ENCODE measurements at places on chromosomes 16 and 17.

DNA sequence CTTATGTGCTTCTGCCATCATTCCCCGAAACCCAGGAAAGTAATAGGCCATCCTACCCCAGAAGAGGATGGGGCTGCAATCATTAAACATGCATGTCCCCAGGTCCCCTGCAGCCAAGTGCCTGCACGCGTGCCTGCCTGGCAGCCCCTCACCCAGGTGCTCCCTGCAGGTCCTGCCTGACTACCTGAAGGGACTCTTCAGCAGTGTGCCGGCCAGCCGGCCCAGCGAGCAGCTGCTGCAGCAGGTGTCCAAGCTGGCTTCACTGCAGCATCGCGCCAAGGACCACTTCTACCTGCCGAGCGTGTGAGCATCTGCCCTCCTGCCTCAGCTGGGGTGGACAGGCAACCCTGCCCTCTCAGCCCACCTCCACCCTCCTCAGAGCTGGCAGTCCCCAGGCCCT lies 16.2 kb upstream of the ALKBH5 start:
- DNase-seq, result no peak

- no peak for DNase-seq
Measured at GRCh38 chr16:88466175-88466862, 13.2 kb downstream of the ZFPM1 start.

- no peak for DNase-seq
Measured at GRCh38 chr17:48027322-48027981, 10.1 kb downstream of the COPZ2 start.

DNA sequence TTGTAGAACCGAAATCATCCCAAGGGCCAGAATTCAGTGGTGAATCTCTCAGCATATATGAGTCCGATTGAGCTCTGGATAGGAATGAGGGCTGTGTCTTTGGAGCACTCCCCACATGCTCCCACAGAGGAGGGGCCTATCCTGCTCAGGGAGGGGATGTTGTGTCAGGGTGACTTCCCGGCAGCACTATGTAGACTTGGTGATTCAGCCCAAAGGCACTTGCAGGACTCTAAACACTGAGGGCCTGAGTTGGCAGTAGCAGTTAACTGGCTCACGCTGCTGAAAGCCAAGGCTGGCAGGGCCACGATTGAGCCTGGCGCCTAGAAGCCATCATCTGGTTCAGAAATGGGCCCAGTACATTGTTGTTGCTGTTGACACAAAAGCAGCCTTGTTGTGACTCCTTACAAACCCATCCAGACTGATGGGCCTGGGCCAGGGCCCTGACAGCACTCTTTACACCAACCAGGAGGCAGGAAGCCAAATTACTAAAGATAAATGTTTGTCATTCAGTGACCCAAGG lies 31.9 kb downstream of the NMT1 start:
- peak; percentile 47 for DNase-seq

- DNase-seq, result no peak
Measured at GRCh38 chr17:53924530-53925455, 102.1 kb downstream of the KIF2B start.

DNA sequence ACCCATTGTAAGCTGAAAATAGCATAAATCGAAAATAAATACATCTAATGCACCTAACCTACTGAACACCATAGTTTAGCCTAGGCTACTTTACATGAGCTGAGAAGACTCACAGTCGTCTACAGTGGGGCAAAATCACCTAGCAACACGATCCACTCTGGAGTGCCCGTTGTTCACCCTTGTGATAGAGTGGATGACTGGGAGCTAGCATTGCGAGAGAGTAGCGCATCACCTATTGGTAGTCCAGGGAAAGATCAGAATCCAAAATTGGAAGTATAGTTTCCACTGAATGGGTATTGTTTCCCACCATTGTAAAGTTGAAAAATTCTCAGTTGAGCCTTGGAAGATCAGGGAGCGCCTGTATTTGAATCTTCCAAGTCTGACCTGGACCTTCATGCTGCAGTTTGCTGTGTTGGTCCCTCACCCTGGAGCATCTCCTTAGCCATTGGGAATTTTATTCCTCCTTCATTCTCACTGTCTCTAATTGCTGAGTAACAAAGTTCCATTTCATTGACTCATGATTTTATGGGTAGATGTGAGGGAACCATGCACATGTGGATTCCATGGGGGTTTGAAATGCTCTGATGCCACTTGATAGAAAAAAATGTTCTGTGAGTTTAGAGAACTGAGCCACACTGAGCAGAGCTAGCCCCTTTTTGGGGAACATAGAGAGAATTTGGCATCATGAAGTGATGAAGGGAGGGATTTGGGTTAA lies 19.6 kb downstream of the AKAP1 start:
- no peak for DNase-seq

GRCh38 chr16:78494674-78495073 lies 395.2 kb downstream of the WWOX start:
- no peak for DNase-seq

DNA sequence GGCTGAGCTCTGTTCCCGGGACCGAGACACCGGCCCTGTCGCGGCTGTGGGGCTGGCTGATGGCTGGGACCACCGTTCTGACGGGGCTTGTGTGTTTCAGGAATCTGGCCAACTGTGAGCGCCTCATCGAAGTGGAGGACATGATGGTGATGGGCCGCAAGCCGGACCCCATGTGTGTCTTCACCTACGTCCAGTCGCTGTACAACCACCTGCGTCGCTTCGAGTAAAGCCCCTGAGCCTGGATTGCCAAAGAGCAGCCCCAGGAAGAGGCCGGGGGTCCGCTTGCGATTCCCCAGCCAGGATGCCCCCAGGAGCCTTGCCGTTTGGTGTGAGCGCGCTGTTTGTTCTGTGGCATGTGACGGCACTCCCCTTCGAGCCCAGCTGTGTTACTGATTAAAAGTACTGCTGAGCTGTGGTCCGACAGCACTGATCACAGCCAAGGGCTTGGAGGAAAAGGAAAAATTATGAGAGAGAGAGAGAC lies 23.0 kb downstream of the SMTNL2 start:
- no peak for DNase-seq

- no peak for DNase-seq
Measured at GRCh38 chr17:56540836-56541235, 52.7 kb upstream of the NOG start.

GRCh38 chr17:9982159-9982558 lies 77.1 kb upstream of the RCVRN start:
- DNase-seq, result no peak

DNA sequence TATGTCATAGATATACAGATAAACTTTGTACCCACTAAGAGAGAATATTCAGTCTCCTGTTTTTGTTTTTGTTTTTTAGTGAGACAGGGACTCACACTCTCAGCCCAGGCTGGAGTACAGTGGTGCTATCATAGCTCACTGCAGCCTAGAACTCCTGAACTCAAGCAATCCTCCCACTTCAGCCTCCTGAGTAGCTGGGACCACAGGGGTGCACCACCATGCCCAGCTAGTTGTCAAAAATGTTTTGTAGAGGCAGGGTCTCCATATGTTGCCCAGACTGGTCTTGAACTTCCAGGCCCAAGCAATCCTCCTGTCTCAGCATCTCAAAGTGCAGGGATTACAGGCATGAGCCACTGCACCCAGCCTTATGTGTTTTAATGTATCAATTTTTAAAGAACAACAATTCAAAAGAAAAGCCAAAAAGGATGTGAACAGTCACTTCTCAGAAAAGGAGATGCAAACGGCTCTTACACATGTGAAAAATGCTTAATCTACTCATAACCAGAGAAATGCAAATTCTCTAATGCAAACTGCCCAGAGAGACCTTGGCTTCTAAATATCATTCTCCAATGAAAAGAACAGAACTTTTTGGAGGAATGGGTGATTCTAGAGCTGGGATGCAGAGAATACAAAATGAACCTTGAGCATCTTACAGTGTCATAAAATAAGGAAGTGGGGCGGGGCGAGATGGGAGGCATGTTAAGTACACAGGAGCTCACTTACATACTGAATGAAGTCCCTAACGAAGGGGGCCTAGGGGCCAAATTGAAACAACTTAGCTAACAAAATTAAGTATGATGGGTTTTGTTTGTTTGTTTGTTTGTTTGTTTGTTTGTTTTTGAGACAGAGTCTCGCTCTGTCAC lies 7.3 kb upstream of the CMTM3 start:
- DNase-seq, result no peak

- no peak for DNase-seq
Measured at GRCh38 chr16:83068686-83069085, 441.9 kb downstream of the CDH13 start.

- no peak for DNase-seq
Measured at GRCh38 chr17:74410001-74410443, 21.9 kb upstream of the GPRC5C start.

GRCh38 chr17:75077496-75078283 lies 10.1 kb upstream of the SLC16A5 start:
- peak; percentile 11 for DNase-seq

GRCh38 chr16:2663553-2664546 lies 18.5 kb upstream of the KCTD5 start:
- DNase-seq, result no peak

DNA sequence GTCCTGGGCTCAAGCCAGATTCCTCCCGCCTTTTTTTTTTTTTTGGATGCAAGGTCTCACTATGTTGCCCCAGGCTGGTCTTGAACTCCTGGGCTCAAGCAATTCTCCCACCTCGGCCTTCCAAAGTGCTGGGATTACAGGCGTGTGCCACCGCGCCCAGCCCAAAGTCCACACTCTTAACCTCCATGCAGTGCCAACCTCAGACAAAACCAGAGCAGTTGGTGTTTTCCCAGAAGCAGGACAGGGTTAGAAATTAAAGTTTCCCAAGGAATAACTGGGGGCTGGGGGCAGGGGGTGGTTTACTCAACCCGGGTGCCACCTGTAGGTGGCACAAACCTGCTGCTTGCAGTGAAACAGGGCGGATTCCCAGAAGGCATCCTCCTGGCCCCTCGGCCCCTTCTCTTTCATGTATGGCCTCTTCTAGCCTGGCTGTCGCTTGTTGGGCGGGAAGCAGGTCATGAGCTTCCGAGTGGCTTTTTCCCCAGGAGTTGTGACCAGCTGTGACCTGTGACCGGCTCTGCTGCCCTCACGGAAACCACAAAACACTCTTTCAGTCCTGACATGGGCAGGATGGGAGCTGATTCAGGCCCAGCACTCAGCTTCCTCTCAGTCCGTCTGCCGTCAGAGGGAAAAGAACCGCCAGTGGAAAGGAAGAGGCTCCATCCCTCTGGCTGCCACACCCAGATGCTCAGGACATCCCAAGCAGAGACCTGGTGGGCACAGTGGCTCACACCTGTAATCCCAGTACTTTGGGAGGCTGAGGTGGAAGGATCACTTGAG lies 25.6 kb upstream of the USP7 start:
- no peak for DNase-seq

GRCh38 chr16:65919145-65919985 lies 447.1 kb upstream of the CDH5 start:
- no peak for DNase-seq

GRCh38 chr16:85365120-85365519 lies 248.0 kb upstream of the GSE1 start:
- no peak for DNase-seq

DNA sequence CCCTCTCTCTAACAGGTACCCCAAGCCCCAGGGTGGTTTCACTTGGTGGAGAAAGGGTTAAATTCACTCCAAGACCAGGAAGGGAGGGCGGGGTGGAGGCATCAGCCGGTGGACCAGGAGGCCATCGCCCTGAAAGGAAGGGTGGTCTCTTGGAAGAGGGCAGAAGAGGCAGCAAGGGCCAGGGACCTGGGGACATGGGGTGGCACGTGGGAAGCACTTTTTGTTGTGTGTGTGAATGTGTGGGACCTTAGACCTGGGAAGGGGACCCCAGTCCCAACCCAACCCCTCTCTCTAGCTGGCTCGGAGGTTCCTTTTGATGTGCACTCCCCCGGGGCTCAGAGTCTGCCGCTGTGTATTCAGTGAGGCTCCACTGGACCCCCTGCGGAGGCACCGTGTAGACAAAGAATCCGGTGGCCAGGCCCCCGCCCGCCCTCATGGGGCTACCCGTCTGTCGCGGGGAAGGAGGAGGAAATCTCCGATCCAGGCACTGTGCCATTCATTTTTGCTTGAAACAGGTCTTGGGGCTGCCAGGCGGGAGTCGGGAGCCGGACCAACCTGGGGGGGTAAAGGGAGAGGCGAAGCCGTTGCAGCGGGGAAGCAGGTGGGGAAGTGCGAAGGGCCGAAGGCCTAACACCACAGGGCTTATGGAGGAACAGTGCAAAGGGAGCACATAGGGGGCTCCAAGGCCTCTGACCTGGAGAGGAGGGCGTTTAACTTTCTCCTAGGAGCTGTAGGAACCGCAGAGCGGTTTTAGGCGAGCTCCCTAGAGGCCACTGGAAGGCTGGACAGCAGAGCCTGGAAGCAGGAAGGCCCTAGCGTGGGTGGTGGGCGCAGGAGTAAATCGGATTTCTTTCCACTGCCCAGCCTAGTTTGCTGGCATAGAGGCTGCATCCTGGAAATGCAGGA lies 3.2 kb upstream of the WNT3 start:
- no peak for DNase-seq
